C1 segment of cervical spinal cord (tissue), 14 donors: ENCODE measurements at places on chromosomes 1 and 21.

- no peak for DNase-seq
Measured at GRCh38 chr1:67755619-67756018, 70.6 kb downstream of the GADD45A start.

DNA sequence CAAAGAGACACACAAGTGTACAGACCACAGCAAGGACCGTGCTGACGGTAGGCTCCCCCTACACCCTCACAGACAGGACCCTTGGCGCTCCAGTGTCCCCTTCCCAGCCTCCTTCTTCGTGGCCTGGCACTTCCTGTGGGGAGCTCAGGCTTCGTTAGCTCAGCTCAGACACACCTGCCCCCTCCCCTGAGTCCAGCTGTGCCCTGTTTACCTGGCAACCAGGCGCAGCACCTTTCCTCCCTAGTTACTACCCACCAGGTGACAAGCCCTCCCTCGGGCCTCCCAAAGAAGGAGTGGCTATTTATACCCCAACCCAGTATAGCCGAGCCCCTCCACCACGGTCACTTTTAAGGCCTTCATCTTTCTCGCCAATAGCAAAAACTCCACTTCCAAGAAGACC lies 4.7 kb downstream of the CELF3 start:
- no peak for DNase-seq

GRCh38 chr1:65310078-65310587 lies 790 bp downstream of the DNAJC6 start:
- DNase-seq = no peak

DNA sequence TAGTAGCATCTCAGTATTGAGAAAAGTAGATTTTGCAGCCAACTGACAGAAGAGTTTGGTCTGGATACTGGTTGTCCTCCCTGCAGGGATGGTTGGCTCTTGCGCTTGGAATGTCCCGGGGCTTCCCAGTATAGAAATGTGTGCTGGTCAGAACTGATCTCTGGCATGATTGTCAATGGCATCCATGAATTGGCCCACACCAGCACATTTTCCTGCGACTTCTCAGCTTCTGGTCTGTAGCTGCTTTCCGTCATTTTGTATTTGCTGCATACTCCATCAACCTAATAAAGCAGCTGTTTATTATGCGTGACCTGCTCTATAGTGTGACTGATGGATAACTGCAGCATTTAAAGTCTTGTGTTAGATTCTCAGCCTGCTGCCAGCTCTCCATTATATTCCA lies 203.7 kb downstream of the S1PR1 start:
- DNase-seq = no peak

DNA sequence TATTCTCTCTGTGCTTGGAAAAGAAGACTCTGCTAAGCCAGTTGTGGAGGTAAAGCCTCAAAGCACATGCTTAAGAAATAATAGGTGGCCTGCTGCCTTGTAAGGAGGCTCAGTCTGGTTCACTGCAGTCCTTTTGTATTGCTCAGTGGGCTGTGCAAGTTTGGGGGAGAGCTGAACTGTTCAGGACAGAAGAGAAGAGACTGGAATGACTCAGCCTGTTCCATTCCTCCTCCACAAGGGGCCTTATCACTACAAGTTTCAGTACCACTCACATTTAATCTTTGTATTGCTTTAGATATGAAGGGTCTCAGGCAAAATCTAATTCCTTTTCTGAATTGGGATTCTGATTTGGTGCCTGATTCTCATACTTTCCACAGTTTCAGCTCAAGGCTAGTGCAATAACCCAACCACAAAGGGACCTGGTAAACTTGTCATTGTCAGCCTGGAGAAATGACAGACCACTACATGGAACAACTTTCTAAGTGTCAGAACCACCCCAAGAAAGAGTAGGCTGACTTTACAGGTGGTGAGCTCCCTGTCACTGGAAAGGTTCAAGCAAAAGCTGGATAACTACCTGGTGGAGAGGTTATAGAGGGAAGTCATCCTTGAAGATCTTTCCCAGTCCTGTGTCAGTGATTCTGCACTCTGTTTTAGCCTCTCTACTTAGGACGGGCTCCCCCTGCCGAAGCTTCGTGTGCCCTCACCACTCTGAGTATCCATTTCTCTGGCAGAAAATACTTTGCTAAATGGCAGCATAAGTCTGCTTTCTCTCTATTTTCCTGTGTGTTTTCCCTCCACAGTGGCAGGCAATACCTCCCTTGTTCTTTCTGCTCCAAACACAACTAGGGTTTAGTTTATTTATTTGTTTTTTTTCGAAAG lies 162.9 kb upstream of the GJB5 start:
- no peak for DNase-seq

DNA sequence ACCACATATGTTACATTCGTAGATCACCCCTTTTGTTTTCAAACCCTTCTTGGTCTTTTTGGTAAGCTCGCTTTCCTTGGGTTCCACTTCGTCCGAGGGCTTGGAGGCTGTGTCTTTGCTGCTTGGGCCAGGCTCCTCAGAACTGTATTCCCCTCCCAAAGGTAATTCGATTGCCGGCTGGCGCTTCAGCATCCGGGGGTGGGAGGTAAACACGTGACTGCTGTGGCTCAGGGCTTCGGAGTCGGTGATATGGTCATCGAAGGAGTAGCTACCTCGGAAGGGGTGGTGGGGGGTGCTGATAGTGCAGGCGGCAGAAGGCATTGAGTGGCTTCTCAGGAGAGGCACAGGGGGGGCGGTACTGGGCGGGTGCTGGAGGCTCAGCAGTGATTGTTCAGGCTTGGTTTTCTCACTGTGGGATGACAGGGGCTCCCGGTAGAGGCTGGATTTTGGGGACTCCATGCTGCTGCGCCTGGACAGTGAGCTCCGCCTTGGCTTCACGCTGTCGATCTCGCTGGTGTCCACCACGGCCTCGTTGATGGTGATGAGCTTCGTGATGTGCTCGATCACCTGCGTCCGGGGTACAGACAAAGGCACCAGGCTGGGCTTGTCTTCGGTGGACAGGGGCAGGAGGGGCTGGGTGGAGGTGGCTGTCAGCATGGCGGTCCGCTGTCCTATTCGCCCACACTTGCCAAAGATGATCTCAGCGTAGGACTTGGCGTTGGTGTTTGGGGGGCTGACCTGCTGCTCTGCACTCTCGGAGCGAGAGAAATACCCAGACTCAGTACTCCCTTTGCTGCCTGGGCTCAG lies 98.6 kb upstream of the EDN2 start:
- no peak for DNase-seq

GRCh38 chr1:172172352-172172831 lies 248.1 kb upstream of the C1orf105 start:
- DNase-seq = no peak

DNA sequence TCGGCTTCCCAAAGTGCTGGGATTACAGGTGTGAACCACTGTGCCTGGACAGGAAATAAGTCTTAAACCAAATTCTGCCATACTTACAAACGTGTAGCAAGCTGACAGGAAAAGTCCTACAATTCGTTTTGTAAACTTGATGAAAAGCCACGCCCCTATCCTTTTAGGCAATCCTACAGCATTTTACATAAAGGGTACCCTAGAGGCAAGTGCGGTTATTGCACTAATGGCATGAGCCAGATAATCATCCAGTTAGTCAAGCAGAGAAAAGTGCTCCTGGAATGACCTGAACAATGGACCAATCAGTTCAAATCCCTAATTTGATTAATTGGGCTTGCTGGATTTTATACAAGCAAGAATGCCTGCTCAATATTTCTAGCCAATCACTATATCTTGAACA lies 338.2 kb downstream of the KIF26B start:
- DNase-seq = no peak

DNA sequence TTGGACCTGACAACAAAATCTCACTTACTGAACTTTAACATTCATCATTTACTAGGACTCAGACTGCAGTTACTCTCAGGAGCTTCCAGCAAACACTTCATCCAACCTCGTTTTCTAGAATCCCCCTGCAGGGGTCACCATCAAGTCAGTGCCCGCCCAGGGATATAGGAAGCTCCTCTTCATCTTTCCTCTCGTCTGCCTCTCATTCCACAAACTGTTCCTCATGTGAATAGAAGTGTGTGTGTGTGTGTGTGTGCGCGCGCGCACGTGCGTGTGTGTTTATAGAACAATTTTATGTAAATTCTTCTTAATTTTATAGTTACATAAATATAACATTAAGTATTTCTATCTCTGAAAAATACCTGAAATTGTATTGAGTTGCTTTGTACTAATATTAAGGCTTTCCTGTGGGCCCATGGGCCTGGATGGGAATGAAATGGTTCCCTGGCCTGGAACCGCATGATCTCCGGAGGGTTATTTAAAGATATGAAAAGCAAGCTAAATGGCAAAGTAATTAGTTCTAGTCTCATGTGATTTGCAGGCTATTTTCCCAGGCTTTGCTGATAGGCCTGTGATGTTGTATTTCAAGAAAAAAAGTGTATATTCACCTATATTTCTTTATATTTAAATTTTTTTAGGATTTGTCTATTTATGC lies 21.7 kb upstream of the ABCD3 start:
- DNase-seq = no peak

GRCh38 chr1:37476460-37477197 lies 2.2 kb downstream of the ZC3H12A start:
- no peak for DNase-seq

- DNase-seq = no peak
Measured at GRCh38 chr1:38929054-38929453, 12.6 kb downstream of the RHBDL2 start.

DNA sequence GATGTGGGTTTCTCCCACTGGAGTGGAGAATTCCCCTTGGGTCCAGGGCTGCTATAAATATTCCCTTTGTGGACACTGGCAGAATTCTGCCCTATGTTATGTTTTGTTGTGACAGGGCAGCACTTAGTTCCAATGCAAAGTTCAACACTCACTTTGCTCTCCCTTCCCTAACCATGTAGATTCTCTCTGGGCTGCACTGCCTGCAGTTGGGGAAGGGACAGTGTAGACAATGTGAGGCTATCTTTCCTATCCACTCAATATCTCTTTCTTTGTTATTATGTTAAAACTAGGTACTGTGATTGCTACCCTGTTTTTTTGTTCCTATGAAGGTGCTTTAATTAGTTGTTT lies 19.6 kb downstream of the GPR88 start:
- no peak for DNase-seq

DNA sequence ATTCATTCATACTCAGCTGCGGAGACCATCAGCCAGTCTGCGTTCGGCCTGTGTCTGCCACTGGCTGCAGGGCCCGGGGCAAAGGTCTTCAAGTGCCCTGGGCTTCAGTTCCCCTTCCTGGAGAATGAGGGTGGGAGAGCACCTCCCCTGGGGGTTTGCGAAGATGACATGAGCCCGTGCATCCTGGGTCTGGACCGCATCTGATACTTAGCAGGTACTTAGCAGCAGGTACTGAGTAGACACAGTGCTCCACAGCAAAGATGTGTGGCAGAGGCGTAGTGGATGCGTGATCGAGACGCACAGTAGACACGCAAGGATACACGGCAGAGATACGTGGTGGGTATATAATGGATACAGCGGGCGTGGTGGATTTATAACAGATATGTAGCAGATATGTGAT lies 51.3 kb downstream of the PRKCZ start:
- no peak for DNase-seq

GRCh38 chr1:149949911-149950310 lies 13.2 kb upstream of the MTMR11 start:
- no peak for DNase-seq

- no peak for DNase-seq
Measured at GRCh38 chr1:231853588-231854207, 227.1 kb downstream of the DISC1 start.

DNA sequence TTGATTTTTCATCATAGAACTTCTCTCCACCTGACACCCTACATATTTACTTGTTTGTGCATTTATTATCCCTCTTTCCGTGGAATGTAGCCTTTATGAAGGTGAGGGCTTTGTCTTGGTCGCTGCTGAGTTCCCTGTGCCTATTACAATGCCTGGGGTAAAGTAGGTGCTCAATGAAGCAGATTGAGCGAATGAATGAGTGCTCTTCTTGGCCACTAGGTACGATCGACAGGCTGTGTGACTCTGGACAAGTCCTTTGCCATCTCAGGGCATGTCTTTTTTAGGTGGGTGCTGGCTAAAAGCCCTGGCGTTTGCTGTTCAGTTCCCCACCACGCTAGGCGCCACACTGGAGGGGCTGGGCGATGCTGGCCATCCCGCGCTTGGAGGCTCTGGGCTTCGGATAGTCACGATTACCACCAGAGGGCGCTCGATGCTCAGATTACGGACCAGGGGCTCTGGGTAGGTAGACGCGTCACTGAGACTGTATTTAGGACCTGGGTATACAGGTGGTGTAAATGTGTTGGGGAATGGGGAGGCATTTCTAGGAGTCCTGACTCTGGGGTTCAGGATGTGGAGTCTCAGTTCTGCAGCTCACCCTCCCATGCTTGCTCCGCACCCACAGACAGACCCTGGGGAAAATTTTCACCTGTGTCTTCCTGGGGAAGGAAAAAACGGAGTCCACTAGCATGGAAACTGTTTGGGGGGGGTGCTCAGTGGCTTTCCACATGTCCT lies 71.0 kb upstream of the CSF3R start:
- no peak for DNase-seq

- no peak for DNase-seq
Measured at GRCh38 chr1:24692351-24692980, 49.4 kb downstream of the SRRM1 start.

DNA sequence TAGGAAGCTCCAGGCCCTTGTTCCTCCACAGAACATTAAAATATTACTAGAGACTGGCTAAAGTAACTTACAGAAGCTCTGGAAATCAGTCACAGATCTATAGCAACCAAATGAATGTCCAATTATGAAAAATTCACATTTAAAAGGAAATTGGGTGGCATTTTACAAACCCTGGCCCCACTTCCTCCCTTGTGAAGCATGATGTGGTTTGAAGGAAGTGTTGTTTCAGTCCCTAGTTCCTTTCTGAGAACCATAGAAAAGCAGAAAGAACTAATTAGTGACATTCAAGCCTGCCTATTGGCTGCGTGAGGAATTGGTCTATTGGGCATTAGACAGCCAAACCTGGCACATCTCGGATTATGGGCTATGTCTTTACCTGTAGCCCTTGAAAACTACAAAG lies 649.7 kb upstream of the NEGR1 start:
- no peak for DNase-seq

DNA sequence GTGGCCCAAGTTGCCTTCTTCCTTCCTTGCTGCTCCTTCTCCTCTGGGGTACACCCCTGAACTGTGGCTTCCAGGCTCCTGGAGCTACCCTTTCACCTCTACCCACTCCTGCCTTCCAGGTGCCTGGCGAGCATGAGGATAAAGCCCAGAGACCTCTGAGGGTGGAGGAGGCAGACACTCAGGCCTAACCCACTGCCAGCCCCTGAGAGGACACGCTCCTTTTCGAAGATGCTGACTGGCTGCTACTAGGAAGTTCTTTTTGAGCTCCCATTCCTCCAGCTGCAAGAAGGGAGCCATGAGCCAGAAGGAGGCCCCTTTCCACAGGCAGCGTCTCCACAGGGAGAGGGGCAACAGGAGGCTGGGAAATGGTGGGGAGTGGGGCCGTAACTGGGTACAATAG lies 15.6 kb downstream of the RHBG start:
- no peak for DNase-seq

DNA sequence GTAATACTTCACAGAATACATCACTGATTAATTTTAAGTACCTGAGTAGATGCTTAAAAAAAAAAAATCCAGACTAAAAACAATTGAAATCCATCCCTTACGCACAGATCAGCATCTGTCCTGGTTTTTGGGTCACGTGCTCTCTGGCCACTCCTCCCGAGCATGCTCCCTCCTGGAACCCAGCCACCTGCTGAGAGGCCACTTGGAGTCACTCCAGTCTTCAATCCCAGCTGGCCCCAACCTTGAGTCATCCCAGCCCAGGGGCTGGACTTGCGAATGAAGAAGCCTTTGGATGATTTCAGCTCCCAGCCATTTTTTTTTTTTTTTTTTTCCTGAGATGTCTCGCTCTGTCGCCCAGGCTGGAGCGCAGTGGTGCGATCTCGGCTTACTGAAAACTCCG lies 8.9 kb downstream of the MAP1LC3C start:
- DNase-seq = peak; percentile 18

- DNase-seq = no peak
Measured at GRCh38 chr1:11684070-11684469, 3.1 kb upstream of the MAD2L2 start.
